ENCODE measurements at places on chromosomes 4 and X.

- no peak for DNase-seq
These were observed 12.6 kb upstream of the RAPGEF2 start for GRCh38 chr4:159090255-159090654.

DNA sequence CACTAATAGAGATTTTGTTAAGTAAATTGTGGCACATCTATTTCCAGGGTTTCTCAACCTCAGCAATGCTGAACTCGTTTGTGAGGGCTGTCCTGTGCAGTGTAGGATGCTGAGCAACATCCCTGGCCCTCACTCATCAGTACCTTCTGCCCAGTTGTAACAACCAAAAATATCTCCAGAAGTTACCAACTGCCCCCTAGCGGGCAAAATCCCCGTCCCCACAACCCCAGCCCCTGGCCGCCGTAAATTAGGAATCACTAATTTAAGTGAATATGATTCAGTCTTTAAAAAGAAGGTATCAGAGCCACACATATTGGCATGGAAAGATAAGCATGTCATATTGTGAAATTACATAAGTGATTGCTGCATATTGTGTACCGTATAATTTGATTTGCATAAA, 123.4 kb downstream of the ASB9 start:
- peak; percentile 6 for DNase-seq

DNA sequence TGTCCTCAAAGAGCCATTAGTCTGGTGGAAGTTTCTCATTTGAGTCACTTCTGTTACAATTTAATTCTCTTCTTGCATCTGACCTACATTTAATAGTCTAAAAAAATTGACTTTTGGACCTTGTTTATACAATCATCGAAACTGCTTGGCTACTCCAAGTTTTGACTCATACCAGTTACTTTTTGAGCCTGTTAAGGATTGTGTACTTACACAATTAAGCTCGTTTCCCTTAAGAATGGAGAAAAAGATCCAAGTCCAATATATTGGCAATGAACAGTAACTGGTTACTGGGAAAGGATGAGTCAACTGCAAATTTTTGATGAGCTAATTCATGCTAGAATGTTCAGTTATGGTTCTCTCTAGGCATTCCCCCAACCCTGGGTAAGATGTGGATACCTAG, 58.2 kb downstream of the DCX start:
- DNase-seq, result no peak

DNA sequence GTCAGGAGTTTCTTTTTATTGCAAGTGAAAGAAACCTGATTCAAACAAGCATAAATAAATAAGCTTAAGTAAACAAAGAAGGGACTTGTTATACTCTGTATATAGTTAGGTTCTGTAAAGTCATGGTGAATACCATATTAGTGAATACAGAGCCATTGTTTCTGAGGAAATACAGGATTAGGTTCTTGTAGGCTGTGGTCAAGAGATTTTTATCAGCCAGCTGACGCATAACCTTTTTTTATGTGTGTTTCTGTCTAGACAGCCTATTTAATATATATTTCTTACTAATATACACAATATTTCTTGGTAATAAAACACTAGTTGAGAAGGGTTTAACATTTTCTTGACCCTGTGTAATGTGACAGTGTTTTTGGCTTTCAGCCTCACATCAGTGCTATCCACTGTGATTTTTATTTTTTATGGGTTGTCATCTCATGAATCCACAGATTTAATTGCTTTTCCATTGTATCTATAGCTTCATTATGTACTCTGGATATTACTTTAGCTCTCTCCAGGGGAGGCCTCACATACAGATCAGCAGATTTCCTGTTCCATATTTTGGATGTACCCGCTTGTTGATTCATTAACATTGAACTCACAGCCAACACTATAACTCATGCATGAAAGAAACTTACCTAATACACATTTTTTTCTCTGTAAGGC, 8.0 kb downstream of the HERC3 start:
- no peak for DNase-seq

- DNase-seq, result no peak
These were observed 2.1 kb upstream of the CYSLTR1 start for GRCh38 chrX:78329486-78329885.

- DNase-seq, result no peak
These were observed 2.7 kb upstream of the FGF5 start for GRCh38 chr4:80263541-80264351.

DNA sequence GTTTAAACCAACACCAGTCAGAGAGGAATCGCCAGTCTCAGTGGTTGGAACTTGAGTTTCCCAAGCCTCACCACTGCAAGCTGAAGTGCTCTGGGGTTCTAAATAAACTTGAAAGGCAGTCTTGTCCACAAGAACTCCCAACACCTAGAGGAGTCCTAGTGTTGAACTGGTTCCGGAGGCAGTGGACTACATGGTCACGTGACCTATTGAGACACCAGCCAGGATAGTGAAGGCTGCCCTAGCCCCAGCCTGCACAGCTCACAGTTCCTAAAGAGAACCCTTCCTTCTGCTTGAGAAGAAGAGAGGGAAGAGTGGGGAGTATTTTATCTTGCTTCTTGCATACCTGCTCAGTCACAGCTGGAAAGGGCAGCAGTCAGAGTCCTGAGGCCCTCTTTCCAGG, 1012.7 kb upstream of the ADGRL3 start:
- no peak for DNase-seq

- no peak for DNase-seq
These were observed 99.3 kb upstream of the PRKG2 start for GRCh38 chr4:81314196-81314896.

DNA sequence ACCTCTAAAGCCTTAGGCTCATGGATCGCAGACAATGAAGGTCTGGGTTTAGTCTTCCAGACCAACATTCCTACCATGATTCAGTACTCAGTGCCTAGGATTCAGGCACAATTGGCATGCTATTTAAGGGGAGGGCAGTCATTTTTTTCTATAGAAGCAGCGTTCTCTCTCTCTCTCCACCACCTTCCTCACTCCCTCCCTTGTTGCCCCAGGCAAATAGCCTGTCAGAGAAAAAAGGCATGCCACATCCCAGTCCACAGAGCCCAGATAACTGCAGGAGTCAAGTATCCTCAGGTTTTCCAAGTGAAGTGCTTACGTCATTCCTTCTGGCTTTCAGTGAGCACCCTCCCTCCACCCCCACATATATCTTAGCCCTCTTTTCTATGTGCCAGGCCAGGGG, 533.0 kb downstream of the BCOR start:
- DNase-seq, result no peak

GRCh38 chrX:57367649-57368048, 81.1 kb downstream of the FAAH2 start:
- no peak for DNase-seq

- DNase-seq, result no peak
These were observed 261.0 kb downstream of the PDGFC start for GRCh38 chr4:156710365-156711192.

DNA sequence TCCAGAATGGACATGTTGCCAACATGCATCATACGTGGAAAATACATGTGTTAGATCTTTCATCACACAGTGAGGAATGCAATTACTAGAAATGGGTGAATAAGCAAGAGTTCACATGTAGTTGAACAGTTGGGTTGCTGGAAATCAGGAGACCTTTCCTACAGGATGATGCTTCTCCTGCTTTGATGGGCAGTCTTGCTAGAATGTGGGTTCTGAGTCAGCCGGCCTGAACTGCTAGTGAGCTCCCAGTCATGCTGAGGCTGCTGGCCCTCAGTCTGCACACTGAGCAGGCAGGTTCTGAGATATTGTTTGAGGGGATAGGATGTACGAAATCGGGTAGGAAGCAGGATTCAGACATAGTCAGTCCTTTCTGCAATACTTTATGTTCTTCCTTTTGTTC, 20.2 kb downstream of the MSL3 start:
- no peak for DNase-seq

DNA sequence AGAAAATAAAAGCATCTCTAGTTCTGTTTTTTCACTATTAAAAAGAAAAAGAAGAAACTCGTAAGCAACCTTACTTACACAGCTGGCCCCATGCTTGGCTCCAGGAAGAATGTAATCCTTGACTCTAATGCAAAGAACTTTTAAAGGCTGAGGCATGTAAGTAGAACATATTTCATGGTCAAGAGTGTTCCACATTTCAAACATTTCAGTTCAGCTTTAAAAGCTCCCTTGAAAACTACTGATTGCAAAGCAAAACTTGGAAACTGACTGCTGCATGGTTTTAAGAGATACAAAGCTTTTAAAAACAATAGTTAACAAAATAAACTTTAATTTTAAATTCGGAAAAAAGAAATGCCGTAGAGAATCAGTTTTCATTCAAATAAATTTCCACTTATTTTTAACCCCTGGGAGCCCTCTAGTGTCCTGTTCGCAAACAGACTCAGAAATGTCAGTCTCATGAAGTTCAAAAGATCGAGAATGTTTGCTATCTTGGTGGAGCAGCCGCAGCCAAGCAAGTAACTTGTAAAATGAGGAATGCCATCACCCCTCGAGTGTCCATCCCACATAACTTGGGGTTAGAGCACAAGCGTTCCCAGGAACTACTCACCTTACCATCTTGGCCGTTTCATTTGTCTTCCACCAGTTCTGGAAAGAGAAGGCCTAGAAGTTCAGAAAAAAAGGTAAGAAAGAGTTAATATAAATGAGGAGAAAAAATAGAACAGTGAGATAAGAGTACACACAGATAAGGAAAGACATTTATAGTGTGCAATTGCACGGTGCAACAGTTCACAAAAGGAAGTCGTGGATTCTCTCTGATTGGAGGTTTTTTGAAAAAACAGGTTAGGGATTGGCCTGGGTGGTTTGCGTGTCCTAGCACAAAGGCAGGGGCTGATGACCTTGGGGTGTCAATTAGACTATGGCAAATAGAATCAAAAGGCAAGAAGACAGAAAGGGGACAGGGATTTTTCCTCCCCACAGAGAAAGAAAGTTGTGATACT, at the start of gene GASK1B:
TSS of gene GASK1B (minus strand) at position 765 of the 998 bp plus-strand sequence. CDS start 1,650 bp downstream, outside the sequence.
- DNase-seq, result peak; percentile 21

- no peak for DNase-seq
These were observed 47.6 kb downstream of the MAML3 start for GRCh38 chr4:140106289-140106844.

GRCh38 chr4:139450586-139450985, 3.3 kb upstream of the RAB33B start:
- DNase-seq, result no peak

Measured in NCI-H748 treated with DMSO at 0.1 percent for 48 hours (cell line).